ENCODE measurements at places on chromosomes 1 and 21.

- DNase-seq: no peak
These were observed 40.6 kb downstream of the DRAM2 start for GRCh38 chr1:111099289-111099688.

GRCh38 chr21:29777160-29777559 is 162.6 kb downstream of the GRIK1 start:
- DNase-seq: no peak

GRCh38 chr1:39657923-39658485 is 13.9 kb downstream of the NT5C1A start:
- peak; percentile 64 for DNase-seq

- DNase-seq: no peak
These were observed 13.8 kb downstream of the OLIG2 start for GRCh38 chr21:33039536-33039935.

DNA sequence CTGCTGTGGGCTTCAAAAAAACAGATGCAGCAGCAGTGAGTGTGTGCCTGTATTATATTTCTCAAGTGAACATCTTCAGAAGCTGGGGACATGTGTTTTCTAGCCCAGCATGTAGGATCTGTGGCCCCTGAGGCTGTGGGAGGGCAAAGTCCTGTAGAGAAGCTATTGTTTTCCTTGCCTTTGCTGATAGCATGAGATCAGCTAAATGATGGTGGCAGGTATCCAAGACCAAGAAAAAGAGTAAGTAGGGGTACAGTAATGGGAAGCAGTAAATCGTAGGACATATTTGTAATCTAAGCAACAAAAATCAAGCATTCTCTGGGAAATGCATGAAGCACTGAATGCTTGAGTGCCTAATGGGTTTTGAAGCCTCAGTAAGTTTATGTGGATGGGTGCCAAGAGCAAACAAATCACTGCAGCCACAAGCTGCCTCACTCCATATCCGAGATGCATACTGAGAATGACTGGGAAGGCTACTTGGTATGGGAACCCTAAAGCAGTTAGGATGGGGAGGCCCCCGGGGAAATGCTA is 98.3 kb downstream of the CD58 start:
- DNase-seq: peak; percentile 40

- DNase-seq: peak; percentile 69
These were observed 16.8 kb upstream of the PDIK1L start for GRCh38 chr1:26094677-26095383.

- DNase-seq: no peak
These were observed 2.2 kb downstream of the RUNX1 start for GRCh38 chr21:35046880-35047229.

DNA sequence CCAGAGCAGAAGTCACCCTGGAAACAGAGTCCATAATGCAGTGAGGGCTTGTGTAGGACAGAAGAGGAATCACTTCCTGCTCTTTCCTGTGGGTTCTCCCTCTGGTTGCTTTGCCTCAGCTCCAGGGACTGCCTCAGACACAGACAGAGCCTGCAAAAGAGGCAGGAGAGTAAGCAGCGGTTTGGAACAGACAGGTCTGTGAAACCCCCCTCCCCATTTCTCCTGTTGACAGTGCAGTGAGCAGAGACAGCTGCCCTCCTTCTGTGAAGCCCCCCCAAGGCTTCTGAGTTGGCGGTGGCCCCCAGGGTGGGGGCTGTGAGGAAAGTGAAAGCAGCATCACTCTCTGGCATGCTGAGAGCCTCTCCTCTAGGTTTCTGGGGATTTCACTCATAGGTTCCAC is 53.0 kb downstream of the MAB21L3 start:
- DNase-seq: no peak

- DNase-seq: no peak
These were observed 2.9 kb downstream of the LHX8 start for GRCh38 chr1:75136921-75137641.

DNA sequence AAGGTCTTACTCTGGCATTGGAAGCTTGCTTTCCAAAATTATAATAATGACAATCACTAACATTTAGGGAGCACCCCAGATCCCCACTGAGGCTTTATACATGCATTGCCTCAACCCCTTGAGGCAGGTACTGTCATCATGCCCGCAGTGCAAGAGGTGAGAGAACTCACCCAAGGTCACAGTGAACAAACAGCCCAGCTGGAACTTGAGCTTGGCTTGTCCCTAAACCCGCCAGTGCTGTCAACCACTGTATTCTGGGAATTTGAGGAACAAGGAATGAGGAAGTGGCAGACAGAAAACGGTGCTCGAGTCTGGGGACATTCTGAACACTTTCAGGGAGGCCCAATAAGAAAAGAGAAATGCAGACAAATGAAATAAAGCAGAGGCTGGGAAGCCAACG is 34.6 kb upstream of the TLR5 start:
- no peak for DNase-seq

- DNase-seq: no peak
These were observed 350.5 kb downstream of the MATN1 start for GRCh38 chr1:30372792-30373433.

Data from fibroblast of the aortic adventitia (primary cell).